Calu3 (cell line): ENCODE measurements at places on chromosomes 4 and X. TPM values are rescaled to one million over a fixed set of nuclear protein-coding genes. Genes with fewer than 3 reads are reported as not detected.
A peak's percentile ranks its signal among the peaks of the same experiment; 100 is the strongest.

DNA sequence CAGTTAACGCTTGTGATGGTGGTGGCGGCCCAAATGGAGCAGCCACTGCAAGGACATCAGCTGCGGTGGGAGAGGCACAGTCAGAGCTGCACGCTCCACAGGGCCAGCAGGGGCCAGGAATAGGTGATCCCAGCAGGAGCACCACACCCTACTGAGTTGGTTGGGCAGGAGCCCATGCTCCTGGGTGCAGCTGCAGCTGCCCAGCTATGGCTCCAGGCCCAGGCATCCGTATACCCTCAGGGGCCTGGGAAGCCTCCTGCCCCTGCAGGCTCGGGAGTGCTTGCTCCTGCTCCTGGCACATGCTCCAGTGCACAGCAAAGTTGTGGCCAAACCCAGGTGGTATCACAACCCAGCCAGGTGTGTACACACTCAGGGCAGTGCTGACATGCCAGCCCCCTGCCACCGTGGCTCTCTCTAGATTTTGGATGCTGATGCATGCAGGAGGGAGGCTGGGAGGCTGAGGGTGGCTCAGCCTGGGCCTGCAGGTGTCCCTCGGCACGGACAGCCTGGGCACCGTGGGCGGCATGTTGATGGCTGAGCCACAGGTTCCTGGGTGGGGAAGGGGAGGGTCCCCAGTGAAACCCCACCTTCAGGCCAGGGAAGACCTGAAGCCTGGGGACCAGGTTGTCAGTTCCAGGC, 150.2 kb downstream of the CXXC4 start:
- no peak overlapping the region for H3K27ac ChIP-seq
- no peaks in the 10 kb centered on the region for H3K27me3 ChIP-seq
- H3K36me3 ChIP-seq = no peaks in the 10 kb centered on the region
- DNase-seq = no peak
- no peak overlapping the region for H3K4me3 ChIP-seq
- H3K4me1 ChIP-seq = no peaks in the 10 kb centered on the region

Gene AFP
- total RNA-seq = 0.24 TPM in 1 of 2 replicates, not detected in the other

- no peak overlapping the region for H3K4me3 ChIP-seq
- no peak overlapping the region for H3K27ac ChIP-seq
- H3K4me1 ChIP-seq = peaks cover 12% of the 10 kb centered on the region
- H3K36me3 ChIP-seq = peaks cover 10% of the 10 kb centered on the region
- no peak for DNase-seq
- H3K27me3 ChIP-seq = peaks cover 12% of the 10 kb centered on the region
These were observed 5.3 kb upstream of the PROM1 start for GRCh38 chr4:16089156-16089555.

- H3K27ac ChIP-seq = no peak overlapping the region
- H3K4me1 ChIP-seq = peaks cover 45% of the 10 kb centered on the region
- no peak for DNase-seq
- no peak overlapping the region for H3K4me3 ChIP-seq
- peaks cover 6% of the 10 kb centered on the region for H3K36me3 ChIP-seq
These were observed 167.5 kb upstream of the MAP3K15 start for GRCh38 chrX:19682712-19683331.

Gene KLHL4
- not detected in 2 replicates for total RNA-seq

DNA sequence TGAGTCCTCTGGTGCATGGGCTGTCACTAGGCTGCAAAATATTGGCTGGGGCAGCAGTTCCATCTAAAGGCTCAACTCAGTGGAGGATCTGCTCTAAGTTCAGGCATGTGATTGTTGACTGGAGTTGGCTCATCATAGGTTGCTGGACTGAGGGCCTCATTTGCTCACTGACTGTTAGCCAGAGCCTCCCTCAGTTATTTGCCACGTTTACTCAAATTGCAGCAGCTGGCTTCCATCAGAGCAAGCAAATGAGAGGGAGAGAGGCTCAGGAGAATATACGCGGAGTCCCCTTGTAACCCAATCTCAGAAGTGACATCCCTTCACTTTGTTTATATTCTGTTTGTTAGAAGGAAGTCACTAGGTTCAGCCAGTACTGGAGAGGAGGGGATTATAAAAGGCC, 54.1 kb downstream of the BMP3 start:
- H3K36me3 ChIP-seq = no peaks in the 10 kb centered on the region
- H3K4me3 ChIP-seq = no peak overlapping the region
- no peaks in the 10 kb centered on the region for H3K27me3 ChIP-seq
- H3K4me1 ChIP-seq = no peaks in the 10 kb centered on the region

DNA sequence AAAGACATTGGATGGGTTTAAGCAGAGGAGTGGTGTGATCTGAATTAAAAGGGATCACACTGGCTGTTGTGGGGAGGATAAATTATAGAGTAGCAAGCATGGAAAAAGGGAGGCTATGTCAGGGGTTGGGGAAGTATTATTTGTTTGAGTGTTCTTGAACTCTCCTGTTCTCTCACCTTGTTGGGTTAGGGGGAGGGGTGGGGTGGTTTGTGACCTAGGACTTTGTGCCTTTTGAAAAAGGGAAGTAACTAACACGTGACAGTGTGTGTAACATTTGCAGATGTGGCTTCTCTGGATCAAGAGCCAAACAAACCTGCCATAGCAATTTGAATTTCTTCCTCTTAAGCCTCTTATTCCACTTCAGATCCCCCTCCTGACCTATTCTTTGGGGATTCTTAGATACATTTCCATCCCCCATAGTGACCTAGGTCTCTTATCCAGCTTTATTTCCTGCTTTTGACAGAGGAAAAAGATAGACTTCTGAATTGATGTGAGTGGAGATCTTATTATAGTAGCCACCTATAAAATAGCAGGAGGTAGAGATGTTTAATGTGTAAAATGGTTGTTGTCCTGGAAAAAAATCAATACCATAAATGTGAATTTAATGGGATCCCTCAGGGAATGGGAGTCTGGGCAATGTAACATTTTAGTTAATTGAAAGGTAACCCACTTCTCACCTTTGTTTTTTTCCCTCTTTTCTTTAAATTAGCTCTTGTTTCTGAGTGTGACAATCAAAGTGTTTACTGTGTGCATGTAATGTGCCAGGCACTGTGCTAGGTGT, 120.4 kb downstream of the CT47B1 start:
- no peak overlapping the region for H3K4me3 ChIP-seq
- no peaks in the 10 kb centered on the region for H3K36me3 ChIP-seq
- DNase-seq = no peak
- no peaks in the 10 kb centered on the region for H3K4me1 ChIP-seq

GRCh38 chrX:153865685-153866084, 20.3 kb downstream of the L1CAM start:
- H3K36me3 ChIP-seq = peaks cover 12% of the 10 kb centered on the region
- H3K27me3 ChIP-seq = peaks cover 6% of the 10 kb centered on the region
- no peak for DNase-seq

Gene ADRA2C
- 2.4 and 3.4 TPM in 2 replicates for total RNA-seq

Gene RAB33A
- not detected in 2 replicates for total RNA-seq

Gene ZFP42
- not detected in 2 replicates for total RNA-seq

Gene SAGE1
- not detected in 2 replicates for total RNA-seq

Gene VCX2
- total RNA-seq = not detected in 2 replicates

- H3K27ac ChIP-seq = no peak overlapping the region
- DNase-seq = no peak
- H3K4me3 ChIP-seq = no peak overlapping the region
- no peaks in the 10 kb centered on the region for H3K27me3 ChIP-seq
- H3K4me1 ChIP-seq = peaks cover 26% of the 10 kb centered on the region
These were observed 55.4 kb downstream of the ZFX start for GRCh38 chrX:24204958-24205357.

DNA sequence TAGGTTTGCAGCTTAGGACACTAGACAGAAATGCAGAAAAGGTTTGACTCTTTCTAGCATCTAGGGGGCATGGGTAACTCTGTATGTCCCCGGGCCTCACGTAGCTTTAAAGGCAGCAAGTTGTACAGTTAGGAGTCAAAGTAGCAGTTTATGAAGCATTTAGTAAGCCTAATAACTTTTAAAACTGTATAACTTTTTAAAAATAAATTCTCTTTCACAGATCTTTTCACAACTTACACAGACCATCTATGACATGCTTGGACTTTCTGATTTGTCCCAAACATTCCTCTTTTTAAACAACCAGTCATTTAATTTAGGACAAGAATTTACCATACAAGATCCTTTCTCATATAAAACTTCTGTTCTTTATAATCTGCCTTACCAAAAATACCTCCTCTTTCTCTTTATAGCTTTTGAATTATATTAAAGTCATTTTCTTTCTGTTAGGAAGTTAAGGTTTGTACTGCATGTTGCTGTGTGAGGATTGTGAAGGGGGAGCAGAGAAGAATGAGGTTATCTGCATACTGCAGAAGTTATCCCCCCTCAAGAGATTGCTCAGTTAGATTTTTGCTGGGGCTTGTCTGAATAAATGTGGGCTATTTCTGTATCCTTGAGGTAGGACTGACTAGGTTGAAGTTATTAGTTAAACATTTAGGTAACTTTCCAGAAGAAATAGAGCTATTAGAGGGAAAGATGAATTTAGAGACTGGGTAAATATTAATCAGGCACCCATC, 94.3 kb downstream of the CPE start:
- peaks cover 10% of the 10 kb centered on the region for H3K4me1 ChIP-seq
- no peak for DNase-seq
- no peak overlapping the region for H3K4me3 ChIP-seq
- H3K27me3 ChIP-seq = no peaks in the 10 kb centered on the region
- no peak overlapping the region for H3K27ac ChIP-seq
- H3K36me3 ChIP-seq = peaks cover 3% of the 10 kb centered on the region

- peaks cover 15% of the 10 kb centered on the region for H3K36me3 ChIP-seq
- H3K27me3 ChIP-seq = no peaks in the 10 kb centered on the region
- no peaks in the 10 kb centered on the region for H3K4me1 ChIP-seq
- DNase-seq = peak; percentile 75
- H3K4me3 ChIP-seq = peak within 1 kb of the TSS; percentile 86
These were observed at the start of gene TMLHE for GRCh38 chrX:155612312-155613224. Gene TMLHE (minus strand): TSS chrX:155612952. CDS start chrX:155545276, 67,676 bp downstream.

DNA sequence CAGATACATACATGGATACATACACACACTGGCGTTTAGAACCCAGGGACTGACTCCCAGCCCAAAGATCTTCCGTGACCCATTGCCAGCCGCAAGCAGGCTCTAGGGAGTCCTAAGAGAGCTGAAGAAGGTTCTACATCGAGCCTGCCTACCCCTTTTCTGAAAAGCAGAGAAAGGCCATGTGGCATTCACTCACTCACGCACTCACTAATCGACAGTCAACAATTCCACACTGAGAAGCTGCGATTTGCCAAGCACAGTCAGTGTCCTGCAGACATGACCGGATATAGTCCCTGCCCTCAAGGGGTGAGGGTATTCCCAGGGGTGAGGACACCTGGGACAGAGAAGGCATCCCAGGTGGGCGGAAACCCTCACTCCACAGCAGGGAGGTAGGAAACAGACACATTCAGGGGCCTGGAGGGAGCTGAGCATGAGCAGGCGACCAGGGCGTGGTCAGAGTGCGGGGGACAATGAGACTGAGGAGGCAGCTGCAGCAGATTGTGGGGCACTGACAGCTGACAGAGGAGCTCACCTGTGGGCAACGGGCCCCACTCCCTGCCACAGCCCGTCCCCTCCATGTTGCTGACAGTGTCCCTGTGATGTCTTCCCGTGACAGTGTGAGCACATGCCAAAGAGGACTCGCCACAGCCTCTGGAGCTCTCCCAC, 13.2 kb upstream of the MAN2B2 start:
- no peak overlapping the region for H3K4me3 ChIP-seq
- H3K27me3 ChIP-seq = peaks cover 87% of the 10 kb centered on the region
- H3K27ac ChIP-seq = no peak overlapping the region
- no peak for DNase-seq
- no peaks in the 10 kb centered on the region for H3K4me1 ChIP-seq
- no peaks in the 10 kb centered on the region for H3K36me3 ChIP-seq

Gene TMPRSS11B
- total RNA-seq = not detected in 2 replicates

DNA sequence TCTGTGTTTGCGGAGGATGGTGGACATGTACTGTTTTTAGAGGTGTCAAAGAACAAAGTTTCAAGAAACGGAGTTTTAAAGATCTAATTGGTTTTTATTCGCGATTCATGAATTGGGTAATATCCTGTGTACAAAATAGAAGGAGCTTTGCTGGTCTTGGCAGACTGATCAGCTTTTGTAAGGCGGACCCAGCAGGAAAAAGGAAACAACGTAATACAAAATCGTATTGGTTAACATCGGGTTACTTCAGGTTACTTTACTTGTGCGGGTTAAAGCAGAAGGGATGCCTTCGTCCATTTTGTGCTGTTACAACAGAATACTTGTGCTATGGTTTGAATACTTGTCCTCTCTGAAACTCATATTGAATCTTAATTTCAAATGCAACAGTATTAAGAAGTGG, 11.4 kb upstream of the NYX start:
- DNase-seq = no peak
- H3K27ac ChIP-seq = no peak overlapping the region
- no peaks in the 10 kb centered on the region for H3K27me3 ChIP-seq
- H3K4me1 ChIP-seq = no peaks in the 10 kb centered on the region

GRCh38 chrX:140104760-140105159, 139.4 kb upstream of the CXorf66 start:
- no peaks in the 10 kb centered on the region for H3K36me3 ChIP-seq
- H3K27me3 ChIP-seq = no peaks in the 10 kb centered on the region
- no peak overlapping the region for H3K27ac ChIP-seq

Gene RAB39B
- 0.38 and 0.44 TPM in 2 replicates for total RNA-seq

DNA sequence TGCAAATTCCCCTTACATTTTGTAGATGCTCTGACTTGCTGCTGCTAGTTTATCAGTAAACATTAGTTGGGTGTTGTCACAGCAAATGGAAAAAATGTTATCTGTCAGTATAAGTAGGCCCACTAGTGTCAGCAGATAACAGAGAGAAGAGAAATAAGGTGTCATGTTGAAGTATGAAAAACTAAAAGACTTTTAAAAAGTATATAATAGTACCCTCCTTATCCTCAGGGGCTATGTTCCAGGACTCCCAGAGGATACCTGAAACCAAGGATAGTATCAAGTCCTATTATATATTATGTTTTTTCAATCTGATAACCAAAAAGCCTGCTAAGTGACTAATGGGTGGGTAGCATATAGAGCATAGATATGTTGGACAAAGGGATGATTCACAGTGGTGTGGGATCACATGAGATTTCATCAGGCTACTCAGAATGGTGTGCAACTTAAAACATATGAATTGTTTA, 11.6 kb upstream of the BMP2K start:
- H3K4me3 ChIP-seq = no peak overlapping the region
- H3K4me1 ChIP-seq = no peaks in the 10 kb centered on the region
- H3K36me3 ChIP-seq = no peaks in the 10 kb centered on the region
- DNase-seq = no peak
- H3K27me3 ChIP-seq = no peaks in the 10 kb centered on the region
- no peak overlapping the region for H3K27ac ChIP-seq

DNA sequence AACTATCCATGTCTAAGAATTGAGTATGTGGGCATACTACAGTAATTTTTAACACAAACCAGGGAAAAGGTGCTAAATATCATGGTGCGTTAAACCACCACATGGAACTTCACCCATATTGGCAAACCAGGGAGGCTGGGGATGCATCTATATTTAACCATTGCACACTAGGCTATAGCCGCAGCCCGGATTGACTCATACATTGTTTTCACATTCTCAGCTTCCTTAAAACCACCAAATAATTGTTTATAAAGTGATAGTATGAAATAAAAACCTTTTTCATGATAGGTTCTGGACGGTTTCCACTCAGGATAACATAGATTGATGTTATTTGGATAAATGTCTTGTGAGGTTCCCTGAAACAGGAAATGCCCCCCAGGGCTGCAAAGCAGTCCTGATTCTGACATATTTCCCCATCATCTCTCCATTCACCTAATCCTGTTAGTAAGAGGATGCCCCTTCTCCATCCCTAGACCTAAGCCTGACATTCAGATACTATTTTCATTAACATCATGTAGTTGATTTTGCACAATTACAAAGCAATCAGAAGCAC, 7.9 kb downstream of the COL25A1 start:
- H3K4me1 ChIP-seq = no peaks in the 10 kb centered on the region
- H3K36me3 ChIP-seq = no peaks in the 10 kb centered on the region
- no peak overlapping the region for H3K4me3 ChIP-seq
- H3K27me3 ChIP-seq = no peaks in the 10 kb centered on the region
- DNase-seq = no peak

Gene HS6ST2
- 40.2 and 40.7 TPM in 2 replicates for total RNA-seq

Gene CLIC2
- 0.26 and 0.59 TPM in 2 replicates for total RNA-seq
